HFFc6 (cell line): ENCODE measurements at places on chromosomes 2 and 18.

DNA sequence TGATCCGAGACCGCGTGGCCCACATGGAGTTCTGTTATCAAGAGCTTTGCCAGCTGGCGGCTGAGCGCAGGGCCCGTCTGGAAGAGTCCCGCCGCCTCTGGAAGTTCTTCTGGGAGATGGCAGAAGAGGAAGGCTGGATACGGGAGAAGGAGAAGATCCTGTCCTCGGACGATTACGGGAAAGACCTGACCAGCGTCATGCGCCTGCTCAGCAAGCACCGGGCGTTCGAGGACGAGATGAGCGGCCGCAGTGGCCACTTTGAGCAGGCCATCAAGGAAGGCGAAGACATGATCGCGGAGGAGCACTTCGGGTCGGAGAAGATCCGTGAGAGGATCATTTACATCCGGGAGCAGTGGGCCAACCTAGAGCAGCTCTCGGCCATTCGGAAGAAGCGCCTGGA is 94.5 kb upstream of the EML6 start:
- DNase-seq = no peak

DNA sequence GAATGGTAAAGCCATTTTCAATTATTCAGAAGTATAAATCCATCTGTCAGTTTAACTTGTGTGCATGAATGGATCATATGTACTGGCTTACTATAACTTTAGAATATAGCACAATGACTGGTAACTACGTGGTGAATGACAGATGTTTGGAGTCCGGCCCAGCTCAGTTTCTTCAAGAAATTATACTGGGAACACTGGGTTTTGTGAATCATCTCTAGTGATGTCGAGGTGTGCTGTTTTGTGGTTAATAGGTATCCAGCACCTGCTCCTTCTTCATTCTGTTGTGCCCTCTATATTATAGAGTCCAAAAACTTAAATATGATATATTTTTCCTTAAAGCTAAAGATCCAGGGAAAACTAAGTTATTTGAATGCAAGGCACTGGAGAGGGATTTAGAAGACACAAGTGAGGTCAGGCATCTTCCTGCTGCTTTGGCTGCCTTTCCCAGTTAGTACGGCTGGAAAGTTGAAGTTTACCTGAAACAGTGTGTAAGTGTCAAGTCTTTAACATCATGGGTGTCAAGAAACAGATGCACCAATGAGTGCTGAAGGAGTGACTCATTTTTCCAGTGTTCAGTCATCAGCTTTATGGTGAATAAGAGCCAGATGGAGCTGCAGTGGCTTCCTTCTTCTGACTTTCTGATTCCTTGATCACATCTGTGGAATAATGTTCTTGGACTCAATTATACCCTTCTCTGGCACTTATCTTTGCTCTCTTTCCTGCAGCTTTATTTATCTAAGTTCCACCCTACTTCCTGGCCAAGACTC is 1079.5 kb upstream of the CELF4 start:
- DNase-seq = no peak

GRCh38 chr2:149278161-149278871 is 52.1 kb upstream of the LYPD6 start:
- DNase-seq = no peak

DNA sequence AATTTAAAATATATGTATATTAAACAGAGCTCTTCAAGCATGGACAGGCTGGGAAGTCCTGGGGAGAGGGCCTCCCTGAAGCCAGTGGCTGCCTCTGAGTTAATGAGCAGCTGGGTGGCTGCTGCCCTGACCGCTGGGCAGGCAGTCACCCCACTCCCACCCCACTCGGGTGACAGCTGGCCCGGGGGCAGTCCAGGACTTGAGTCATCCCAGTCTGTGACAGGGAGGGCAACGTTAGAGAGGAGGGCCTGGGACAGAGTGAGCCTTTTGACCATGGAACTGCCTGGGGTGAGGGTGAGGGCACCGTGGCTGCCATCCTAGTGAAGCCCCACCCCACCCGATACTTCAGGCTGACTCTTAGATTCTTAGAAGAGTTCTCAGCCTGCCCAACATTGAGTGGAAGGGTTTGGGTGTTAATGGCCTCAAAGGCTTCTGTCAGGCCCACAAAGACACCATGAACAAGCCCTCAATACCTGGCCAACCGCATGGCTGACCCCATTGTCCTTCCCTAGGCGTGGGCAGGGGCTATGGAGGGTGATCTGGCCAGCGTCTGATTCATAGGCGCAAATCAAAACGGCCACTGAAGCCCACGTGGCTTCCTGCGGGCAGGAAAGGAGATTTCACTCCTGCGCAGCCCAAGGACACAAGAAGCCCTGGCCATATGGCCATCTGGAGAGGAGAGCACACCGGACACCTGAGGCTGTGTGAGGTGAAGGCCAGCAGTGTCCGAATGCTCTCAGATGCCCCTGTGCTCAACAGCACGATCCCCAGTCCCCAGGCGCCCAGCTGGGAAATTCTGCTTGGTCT is 47.5 kb downstream of the MRPS5 start:
- DNase-seq = no peak

GRCh38 chr2:21658907-21659477 is 535.2 kb downstream of the TDRD15 start:
- DNase-seq = no peak

DNA sequence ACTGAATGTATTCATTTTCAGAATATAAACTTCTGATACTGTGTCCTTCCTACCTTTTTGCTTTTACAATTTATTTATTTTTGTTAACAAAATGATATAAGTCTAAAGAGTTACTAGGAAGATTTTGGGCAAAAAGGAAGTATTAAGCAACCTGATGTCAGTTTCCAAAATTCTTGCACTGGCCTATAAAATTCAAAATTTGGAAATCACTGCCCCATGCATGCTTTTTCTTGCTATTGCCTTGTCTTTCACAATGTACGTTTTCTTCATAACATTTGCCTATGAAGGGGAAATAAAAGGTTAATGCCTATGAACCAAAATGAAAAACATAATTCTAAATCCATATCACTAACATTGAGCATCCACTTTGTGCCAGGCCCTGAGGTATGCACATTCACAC is 40.1 kb upstream of the EHBP1 start:
- DNase-seq = no peak

DNA sequence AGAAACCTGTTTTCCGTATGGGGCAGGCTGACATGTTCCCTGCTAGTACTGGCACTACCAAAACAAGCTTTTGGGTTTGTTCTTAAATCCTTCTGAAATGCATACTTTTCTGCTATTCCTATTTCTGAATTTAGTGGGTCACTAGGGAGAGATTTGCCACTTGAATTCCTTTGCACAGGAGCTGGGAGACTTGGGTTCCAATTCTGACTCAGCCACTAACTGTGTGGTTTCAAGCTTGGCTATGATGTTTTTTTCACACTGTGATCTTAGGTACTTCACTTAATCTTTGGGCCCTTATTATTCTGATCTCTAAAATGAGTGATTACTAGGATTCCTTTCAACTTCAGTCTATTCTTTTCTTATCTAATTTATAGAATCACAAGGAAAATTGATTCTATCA is 105.5 kb downstream of the BCL11A start:
- DNase-seq = no peak

DNA sequence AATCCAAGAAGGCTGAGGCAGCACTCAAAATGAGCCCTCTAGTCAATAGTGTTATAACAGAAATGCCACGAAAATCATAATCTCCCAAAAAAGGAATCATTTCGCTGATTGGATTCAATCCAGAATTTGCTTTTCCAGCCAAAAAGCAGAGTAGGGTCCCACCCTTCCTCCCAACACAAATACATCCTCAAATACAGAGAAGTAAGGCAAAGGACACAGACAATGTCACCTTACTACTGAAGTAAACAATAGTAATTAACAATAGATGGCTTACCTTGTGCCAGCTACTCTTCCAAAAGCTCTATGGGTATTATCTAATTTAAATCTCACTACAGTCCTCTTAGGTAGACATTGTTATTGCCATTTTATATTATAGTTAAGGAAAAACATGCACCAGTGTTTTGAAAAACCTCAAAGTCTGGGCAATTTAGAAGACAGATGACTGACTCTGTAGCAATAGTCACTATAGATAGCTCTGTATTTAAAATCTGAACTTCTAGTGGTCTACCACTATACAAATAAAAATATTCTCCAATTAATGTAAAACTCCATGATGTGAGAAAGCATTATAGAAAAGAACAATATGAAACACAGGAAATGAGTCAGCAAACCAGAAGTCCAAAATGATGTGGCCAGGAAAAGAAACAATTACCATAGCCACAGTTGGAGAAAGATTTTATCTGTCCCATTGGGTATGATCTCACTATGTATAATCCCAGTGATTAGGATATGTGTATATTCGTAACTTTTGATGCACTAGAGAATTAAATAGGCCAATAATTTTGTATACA is 305.0 kb upstream of the ERBB4 start:
- peak; percentile 95 for DNase-seq

GRCh38 chr2:38173683-38174082 is 97.7 kb upstream of the CYP1B1 start:
- no peak for DNase-seq

- no peak for DNase-seq
Measured at GRCh38 chr2:220786216-220786615, 785.9 kb downstream of the EPHA4 start.

DNA sequence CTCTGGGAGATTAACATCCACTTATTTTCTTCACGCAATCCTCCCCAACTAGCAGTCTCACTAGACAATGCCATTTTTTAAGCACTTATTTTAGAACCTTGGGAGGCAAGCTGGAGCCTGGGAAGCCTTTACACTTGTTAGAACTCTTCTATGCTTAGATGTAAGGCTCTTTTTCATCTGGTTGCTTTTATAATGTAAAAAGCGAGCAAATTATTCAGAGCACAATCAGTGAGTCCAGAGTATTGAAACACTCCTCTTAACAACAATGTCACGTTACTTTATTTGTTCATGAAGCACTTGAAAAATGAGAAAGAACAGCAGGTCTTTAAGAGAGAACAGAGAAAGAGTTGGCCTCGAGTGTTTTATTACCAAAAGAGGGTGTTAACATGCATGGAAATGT is 84.1 kb upstream of the SLC8A1 start:
- DNase-seq = no peak

GRCh38 chr2:527581-527980 is 149.6 kb downstream of the TMEM18 start:
- DNase-seq = no peak

DNA sequence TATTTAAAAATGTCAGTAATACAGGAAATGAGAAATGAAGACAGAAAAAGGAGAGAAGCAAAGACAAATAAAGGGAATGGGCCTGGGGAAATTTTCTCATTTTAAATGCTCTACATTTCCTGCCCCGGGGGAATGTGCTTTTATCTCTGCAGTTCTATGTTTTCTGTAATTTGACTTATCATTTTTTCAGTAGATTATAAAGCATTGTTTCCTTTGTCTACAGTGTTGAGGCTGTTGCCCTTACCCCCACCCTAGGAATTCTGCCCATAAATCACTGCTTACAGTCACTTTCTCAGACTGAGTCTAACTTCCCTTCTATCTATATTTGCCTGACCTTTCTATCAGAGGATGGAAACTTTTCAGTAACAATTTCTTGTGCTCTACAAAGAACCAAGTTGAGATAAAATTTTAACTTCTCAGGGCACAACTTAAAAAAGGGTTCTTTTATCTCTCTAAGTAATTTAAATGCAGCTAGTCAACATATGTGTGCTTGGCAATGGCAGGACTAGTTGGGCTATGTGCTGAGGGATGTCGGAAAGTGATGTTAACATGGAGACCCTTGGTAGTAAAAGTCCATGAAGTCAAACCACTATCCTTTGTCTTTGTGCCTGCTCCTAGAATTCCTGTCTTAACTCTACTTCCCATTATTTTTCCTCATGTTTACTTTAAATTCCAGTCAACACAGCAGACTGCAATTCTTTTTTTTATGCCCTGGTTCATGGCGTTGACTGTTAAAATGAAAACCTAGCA is 146.5 kb upstream of the MMADHC start:
- peak; percentile 55 for DNase-seq

GRCh38 chr18:59249199-59249774 is 24.0 kb downstream of the RAX start:
- DNase-seq = peak; percentile 78
